ENCODE measurements at places on chromosomes 5 and 9.

DNA sequence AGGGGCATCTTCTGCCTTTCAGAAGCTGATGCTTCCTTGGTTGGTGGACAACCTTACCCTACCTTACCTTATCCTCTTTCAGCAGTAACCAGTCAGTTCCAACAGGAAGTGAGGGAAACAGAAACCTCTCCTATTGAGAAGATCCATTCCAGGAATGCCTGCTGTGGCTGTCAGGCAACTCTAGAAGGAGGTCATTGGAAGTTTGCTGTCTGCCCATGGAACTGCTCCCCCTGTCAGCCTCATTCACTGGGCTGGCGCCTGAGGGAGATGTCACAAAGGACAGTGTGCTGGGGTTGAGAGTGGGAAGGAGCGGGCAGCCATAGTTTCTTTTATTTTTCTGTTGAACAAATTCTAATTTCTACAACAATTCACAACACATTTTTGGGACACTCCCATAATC, 54.7 kb downstream of the IRX1 start:
- no peak for DNase-seq

GRCh38 chr9:131287359-131287758, 2.2 kb upstream of the PLPP7 start:
- no peak for DNase-seq

DNA sequence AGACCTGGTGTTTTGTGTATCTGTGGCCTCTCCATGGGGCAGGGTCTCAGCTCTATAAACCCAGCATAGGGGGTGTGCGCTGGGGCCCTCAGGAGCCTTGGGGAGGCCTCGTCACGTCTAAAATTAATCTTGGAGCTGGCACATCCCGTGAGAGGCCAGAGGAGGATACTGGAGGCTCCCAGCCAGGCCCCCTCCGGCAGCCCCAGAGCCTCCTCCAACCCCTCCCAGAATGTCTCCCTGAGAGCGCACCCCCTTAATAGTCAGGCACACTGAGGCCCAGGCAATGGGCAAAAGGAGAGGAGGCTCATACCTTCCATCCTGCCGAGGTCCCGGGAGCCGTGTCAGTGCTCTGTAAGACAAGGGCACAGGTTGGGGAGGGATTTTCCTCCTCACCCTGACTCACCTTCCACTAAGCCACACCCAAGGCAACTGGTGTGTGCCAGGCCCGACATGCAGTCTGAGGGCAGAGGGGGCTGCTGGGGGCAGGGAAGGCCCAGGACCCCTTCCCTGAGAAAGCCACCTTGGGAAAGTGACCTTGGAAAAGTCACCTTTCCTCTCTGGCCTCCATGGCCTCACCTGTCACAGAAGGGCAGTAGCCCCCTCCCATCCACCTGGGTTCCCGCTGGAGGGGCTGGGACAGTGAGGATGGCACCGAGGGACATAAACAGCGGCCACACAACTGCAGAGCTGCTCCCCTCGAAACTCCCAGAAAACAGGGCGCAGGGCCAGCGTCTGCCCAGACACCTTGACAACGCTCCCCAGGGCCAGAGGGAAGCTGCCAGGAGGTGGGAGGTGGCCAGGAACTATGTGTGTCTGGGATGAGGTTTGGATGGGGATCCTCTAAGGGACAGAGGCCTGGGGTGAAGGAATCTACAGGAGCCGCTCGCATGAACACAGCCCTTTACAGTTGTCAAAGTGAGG, 2.9 kb downstream of the AK1 start:
- no peak for DNase-seq

- no peak for DNase-seq
Observed at GRCh38 chr5:415928-416635, 26.9 kb upstream of the EXOC3 start.

- no peak for DNase-seq
Observed at GRCh38 chr5:107736638-107737037, 65.9 kb upstream of the EFNA5 start.

GRCh38 chr9:118129541-118129940, 425.3 kb downstream of the TLR4 start:
- no peak for DNase-seq

GRCh38 chr5:10695055-10695649, 65.9 kb downstream of the DAP start:
- DNase-seq = peak; percentile 56

- no peak for DNase-seq
Observed at GRCh38 chr5:6755519-6755918, 42.3 kb downstream of the TENT4A start.

- DNase-seq = no peak
Observed at GRCh38 chr5:139962445-139962844, 80.7 kb downstream of the NRG2 start.

DNA sequence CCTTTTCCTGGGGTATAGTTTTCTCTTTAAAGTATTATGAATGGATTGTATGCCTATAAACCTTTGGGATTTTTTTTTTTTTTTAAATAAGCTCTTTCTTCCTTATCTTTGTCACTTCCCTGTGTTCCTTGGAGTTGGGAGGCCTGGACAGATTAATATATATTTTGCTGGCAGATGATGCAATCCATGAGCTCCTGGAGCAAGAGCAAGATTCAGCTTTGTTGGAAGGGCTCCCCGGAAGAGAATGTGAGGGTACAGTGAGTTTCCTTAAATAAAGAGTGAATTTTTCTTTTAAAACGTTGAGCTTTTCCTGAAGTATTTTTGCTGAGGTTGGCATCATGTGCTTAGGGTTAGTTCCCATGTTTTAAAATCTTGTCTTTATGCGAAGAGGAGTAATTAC, 98.7 kb upstream of the SLC28A3 start:
- no peak for DNase-seq

- DNase-seq = no peak
Observed at GRCh38 chr9:19619221-19619620, 169.6 kb downstream of the SLC24A2 start.

DNA sequence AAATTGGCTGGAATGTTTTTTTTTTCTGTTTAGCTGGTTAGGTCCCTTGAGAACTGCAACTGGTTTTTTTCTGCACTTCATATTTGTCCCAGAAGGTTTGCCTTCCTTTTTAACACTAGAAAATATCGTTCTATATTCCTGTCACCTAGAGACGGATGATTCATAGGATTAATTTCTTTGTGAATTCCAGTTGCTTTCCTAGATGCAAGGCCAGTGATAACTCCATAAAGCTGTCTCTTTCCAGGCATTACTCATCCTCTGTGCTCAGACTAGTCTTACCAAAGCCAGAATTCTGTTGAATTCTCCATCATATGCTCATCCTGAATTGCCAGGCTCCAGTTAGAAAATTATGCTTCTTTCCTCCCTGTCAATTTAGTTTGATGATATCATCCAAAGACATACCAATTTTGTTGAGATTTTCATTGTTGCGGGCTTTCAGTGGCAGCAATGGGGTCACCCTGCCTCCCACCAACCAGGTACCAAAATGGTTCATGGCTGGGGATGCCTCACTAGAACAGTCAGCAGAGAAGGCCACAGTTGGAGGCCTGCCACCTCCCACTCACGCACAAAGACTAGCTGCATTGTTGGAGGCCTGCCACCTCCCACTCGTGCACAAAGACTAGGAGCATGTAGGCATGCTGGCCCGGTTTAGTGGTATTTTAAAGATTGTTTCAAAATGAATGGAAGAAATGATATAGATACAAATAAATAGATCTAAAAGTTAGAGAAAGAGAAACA, 8.5 kb downstream of the BAAT start:
- DNase-seq = no peak

DNA sequence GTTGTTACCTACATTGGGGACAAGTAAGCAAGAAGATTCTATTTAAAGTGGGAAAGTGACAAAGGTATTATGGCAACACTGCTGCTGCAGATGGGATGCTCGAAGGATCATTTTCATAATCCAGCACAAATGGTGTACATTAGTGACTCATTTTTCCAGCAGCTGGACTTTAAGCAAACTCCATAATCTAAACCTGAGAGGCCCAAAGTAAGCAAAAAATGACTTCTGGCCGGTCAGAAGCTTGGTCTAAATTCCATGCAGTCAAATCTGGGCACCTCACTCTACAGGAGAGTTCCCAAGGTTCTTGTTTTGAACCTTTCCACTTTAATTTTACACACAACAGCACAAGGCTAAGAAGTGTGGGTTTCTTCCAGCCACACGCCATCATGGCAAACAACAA, 43.6 kb upstream of the TRAF1 start:
- DNase-seq = peak; percentile 4

GRCh38 chr5:59317023-59317773, 576.3 kb downstream of the PDE4D start:
- no peak for DNase-seq

DNA sequence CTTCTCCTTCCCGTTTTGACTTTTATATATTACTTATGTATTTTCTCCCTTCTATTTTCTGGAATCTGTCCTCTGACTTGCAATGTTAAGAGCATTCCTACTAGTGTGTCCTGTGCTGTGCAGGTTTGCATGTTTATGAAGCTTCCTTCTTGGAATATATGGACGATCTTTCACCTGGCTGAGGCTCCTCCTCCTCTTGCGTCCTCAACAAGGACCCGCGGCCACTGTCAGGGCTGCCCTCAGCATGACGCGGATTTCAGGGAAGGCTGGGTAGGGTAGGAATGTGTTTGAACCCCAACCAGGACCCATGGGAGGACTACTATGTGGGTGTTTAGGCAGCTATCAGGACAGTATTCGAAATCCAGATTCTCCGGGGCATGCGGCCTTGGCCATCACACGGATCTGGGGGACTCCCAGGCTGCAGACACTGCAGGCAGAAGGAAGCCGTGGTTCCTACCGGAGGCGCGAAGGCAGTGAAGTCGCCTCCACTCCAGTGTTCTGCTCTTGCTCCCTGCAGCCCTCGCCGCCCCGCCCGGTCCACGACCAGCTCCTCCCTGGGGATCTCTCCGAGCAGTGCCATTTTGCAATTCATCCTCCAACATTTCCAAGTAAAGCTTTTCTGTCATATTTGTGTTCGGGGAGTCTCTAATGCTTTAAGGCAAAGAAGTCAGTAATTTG, 37.0 kb upstream of the OSMR start:
- no peak for DNase-seq

GRCh38 chr9:80866121-80866520, 823.2 kb downstream of the TLE1 start:
- DNase-seq = no peak

DNA sequence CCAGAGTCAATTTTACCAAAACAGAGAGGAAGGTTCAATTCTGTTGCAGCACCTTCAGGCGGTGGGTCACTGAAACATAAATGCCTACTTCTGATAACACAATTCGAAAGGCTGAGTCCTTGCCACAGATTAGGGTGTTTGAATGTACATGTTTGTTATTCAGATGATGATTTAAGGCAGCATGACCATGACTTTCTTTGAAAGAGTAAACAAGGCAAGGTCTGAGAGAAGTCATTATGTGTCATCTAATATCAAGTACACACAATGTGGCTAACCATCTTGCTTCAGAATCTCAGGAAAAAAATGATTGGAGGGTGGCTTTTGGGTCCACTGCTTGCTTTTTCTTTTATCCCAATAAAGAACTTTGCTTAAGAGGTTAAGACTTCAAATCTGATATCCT, 457.5 kb downstream of the TAF11L14 start:
- DNase-seq = no peak

DNA sequence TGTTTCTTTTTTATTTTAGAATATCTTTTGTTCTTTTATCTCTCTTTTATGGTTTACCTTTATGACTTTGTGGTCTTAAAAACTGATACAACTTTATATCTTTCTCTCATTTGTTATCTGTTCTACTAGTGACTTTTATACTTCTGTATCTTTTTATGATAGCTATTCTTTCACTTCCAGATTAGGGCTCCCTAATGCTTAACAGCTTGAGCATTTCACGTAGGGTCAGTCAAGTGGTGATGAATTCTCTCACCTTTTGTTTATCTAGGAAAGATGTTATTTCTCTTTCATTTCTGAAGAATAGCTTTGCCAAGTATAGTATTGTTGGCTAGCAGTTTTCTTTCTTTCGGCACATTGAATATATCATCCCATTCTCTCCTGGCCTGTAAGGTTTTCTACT, 123.6 kb downstream of the NUDT12 start:
- no peak for DNase-seq

DNA sequence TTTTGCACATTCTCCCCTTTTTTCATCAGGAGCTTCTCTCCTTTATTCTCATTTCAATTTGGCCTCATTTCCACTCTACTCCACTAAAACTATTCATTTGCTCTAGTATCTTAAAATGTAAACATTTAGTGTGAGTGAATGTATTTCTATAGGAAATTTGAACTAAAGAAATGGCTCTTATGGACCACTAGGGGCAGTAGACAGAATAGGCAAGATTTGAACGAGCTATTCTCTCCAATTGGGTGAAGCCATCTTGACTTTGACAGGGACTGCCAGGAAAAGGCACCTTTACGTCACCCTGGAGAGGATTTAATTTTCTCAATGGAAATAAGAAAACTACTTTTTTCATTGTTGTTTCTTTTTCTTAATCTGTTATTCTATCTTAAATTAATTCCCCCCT, 666.3 kb downstream of the DNAH5 start:
- DNase-seq = no peak

DNA sequence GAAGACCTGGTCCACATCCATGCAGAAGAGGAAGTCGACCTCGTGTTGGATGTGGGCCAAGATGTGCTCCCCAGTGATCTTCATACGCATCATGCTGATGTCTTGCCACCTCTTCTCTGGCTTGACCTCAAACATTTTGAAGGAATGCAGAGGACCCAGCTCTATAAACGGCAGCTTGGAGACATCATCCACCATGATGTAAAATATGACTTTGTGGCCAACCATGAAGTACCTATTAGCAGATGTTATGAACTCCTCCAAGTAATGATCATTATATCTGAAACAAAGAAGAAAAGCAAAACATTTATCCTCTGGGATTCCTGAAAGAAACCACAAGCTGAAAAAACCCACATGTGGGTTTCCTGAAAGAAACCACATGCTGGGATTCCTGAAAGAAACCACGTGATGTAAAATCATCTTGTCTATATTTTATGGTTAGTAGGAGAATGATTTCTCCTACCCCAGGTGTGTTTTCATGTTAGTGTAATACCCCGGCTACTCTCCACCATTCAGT, 52.3 kb downstream of the GGTA1 start:
- DNase-seq = no peak

DNA sequence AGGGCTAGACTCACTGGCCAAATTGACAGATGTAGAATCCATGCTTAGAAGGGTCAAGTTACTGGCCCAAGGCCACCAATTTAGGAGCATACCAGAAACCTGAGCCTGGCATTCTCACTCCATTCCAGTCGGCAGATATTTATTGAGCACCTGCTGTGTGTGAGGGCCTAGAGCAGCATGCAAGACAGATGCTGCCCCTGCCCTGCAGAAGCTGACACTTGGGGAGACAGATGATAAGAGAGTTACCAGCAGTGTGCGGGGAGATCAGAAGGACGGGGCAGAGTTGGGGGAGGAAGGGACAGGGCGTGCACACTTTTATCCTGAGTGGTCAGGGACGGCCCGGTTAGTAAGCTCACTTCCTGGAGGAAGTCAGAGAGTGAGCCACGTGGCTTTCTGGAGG, 111.5 kb upstream of the RAPGEF1 start:
- no peak for DNase-seq

All from amniotic stem cell (primary cell).